ENCODE measurements at places on chromosomes 3 and 15. TPM values are rescaled to one million over a fixed set of nuclear protein-coding genes. Genes with fewer than 3 reads are reported as not detected.

DNA sequence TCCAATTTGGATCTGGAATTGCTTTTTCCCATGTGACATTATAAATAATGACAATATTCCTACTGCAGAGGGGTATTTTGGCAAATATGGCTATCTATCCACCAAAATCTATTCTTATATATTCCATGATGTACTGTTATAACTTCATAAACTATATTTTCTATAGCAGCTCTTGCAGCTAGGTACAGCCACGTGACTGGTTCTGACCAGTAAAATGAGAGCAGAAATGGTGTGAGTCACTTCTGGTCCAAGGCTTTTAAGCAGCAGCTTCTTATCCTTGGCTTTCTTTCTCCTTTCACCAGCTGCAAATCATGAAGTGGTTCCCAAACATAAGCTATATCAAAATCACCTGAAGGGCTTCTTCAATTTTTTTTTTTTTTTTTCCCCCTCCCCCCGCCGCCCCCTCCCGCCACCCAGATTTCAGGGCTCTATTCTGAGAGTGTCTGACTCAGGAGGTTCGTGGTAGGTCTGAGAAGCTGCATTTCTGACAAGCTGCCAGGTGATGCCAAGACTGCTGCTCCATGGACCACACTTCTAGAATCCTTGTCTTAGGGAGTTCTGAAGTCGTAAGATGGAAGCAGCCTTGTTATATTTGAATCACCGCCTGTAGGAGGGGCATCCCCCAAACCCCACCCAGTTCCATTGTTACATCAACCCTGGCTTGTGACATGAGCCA lies 357.5 kb downstream of the CHST2 start:
- DNase-seq, result no peak

DNA sequence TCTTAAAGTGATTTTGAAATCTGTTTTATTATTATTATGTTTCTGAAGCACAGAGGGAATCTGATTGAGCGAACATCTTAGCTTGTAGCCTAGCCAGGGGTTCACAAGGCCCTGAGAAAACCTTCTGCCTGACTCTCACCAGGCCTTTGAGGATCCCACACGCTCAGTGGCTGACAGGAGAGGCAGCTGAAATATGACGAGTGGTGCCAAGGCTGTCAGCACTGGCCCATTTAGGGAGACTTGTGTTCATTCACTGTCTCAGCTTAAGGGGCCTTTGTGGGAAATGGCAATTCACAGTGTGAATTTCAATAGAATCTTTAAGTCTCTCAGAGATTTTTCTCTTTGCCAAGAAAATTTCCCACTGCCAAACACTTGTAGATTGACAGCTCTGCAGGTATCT lies 770.9 kb downstream of the TUSC7 start:
- no peak for DNase-seq

EFHB gene
- 1.9 TPM for total RNA-seq

DNA sequence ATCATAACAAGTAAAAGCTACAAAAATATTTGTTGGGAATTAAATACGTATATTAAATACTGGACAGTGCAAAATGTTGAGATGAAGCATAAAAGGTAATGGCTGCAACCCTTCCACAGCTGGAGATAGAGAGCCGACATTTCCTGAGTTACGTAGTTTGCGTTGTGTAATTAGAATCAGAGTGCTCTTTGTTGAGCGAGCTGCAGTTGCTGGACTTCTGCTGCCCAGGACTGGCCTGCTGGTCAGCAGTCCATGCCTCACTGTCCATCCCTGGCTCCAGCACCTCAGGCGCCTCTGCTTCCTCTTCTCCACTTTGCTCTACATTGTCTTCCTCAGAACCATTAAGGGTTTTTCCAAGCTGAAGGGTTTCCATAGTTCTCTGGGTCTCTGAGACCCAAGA lies 28.4 kb upstream of the SHC4 start:
- DNase-seq, result no peak

DNA sequence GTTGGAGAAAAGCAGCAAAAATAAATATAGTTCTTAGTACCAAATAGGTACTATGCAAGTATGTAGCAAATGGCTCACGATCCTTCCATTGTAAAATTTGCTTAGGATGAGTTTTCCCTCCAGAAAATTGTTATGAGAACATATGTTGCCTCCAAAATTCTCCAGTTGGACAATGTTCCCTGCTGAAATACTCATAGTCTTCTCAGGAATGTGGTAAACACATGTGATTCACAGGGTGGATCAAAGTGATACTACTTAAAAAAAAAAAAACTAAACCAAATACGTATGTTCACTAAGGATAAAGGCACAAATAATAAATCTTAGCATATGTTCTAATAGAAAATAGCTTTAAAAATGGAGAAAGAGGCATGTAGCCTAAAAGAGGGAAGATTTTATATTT lies 84.3 kb upstream of the ZNF385D start:
- no peak for DNase-seq

Data from CD8-positive, alpha-beta T cell (primary cell).